Chondrocyte (in vitro differentiated cells): ENCODE measurements at places on chromosomes 1 and 21. TPM values are rescaled to one million over a fixed set of nuclear protein-coding genes. Genes with fewer than 3 reads are reported as not detected.

- peak overlapping the region; percentile 60 for H3K4me3 ChIP-seq
- peaks cover 44% of the 10 kb centered on the region for H3K4me1 ChIP-seq
- H3K36me3 ChIP-seq, result no peaks in the 10 kb centered on the region
- H3K27me3 ChIP-seq, result no peaks in the 10 kb centered on the region
These were observed 100.0 kb upstream of the HNRNPU start for GRCh38 chr1:244964112-244964971.

GRCh38 chr1:173553312-173553711 lies 49.6 kb downstream of the SLC9C2 start:
- DNase-seq, result no peak
- no peaks in the 10 kb centered on the region for H3K4me1 ChIP-seq
- H3K27me3 ChIP-seq, result peaks cover 3% of the 10 kb centered on the region
- H3K4me3 ChIP-seq, result no peak overlapping the region

DNA sequence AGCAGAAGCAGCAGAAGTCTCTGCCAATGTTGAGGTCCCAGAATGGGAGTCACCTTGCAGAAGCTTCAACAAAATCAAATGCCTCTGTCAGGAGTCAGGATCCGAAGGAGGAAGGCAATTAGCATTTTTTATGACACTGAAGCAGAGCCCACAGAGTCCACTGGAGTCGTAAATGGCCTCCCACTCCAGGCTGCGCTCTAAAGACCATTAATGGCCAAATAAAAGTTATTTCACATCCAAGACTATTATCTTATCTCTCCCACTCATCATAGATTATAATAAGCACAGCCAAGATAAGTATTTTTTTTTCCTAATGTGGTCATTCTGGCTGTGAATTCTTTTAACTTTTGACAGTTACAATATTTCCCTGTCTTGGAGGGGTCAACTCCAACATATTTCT lies 191.1 kb upstream of the C8B start:
- DNase-seq, result no peak
- no peak overlapping the region for H3K4me3 ChIP-seq

Gene HES3
- not detected in 3 replicates for total RNA-seq

DNA sequence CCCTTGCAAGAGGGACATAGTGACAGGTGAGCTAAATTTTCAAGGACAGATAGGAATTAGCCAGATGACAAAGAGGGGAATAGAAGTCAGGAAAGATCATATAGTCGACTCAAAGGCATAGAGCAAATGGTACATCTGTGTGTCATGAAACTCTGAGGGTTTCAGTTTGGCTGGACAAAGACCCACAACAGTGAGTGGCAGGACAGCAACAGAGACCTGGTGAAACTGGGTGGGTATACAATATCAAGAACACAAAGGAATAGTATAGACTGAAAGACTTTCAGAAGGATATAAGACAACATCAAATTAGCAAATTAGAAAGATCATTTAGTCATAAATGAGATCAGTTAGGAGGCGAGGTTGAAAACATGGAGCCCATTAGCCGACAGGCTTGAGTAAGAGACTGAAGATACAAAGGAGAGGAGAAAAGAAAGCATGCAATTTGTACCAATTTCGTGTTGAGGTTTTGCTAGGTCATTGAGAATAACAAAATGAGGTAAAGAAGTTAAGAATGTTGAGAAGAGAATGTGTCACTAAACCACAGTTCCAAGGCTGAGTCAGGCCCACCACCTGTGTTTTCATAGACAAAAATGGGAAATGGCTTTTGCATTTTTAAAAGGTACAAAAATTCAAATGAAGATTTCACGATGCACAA lies 213.8 kb downstream of the HHIPL2 start:
- peaks cover 4% of the 10 kb centered on the region for H3K27me3 ChIP-seq
- no peak overlapping the region for H3K27ac ChIP-seq
- peaks cover 6% of the 10 kb centered on the region for H3K4me1 ChIP-seq
- no peaks in the 10 kb centered on the region for H3K36me3 ChIP-seq

DNA sequence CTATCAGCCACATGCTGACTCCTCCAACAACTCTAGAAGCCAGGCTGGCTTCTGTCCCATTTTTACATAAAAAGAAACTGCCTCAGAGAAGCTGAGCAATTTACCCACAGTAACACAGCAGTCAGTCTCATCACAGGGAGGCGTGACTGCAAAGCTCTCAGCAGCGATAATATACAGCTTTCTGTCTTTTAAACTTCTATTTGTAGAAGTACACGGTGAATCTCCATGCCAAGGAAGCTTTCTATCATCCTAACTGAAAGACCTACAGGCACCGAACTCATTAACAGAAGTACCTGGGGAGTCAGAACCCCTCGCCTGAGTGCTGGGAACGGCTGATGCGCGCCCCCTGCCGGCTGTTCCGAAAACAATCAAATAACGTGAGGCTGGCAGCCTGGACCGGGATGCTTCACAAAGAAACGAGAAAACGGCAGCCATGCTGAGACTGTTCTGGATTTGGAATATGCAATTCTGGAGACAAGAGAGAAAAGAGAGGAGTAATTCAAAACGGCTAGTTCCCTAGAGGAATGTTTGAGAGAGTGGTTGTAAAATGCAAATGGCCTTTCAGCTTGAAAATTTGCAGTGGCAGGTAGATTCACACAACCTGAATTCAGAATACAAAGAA lies 43.5 kb upstream of the RAB4A start:
- no peaks in the 10 kb centered on the region for H3K36me3 ChIP-seq
- DNase-seq, result no peak
- no peak overlapping the region for H3K27ac ChIP-seq
- H3K4me1 ChIP-seq, result peaks cover 33% of the 10 kb centered on the region
- H3K27me3 ChIP-seq, result peaks cover 30% of the 10 kb centered on the region
- no peak overlapping the region for H3K4me3 ChIP-seq

Gene ARHGAP30
- not detected in 3 replicates for total RNA-seq

Gene UTS2
- not detected in 3 replicates for total RNA-seq

DNA sequence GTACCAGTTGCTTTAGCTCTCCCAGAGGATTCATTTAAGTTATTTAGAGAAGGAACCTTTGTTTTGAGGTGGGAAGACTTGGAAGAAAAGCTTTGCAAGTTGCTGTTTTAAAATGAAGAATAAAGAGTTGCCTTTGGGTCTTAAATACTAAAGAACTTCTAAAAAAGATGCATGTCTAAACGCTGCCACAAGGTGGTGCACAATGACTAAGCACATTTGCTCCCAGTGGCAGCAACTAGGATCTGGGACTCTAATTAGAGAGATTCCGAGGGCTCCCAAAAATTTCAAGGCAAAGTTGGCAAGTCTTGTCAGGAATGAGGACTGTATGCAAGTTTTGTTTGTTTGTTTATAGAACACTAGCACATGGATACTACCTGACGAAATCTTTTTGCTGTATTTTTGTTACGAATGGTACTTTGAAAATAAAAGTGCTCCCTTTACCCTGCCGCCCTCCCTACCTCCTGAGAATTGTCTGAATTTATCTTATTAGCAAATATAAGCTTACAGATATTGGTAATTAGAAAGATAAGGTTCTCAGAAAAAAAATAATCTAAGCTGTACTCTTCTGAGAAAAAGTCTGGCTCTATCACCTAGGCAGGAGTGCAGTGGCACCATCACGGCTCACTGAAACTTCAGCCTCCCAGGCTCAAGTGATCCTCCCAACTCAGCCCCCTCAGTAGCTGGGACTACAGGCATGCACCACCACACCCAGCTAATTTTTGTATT lies 121.8 kb downstream of the HFM1 start:
- no peak overlapping the region for H3K27ac ChIP-seq
- no peaks in the 10 kb centered on the region for H3K36me3 ChIP-seq
- no peak for DNase-seq
- peaks cover 5% of the 10 kb centered on the region for H3K4me1 ChIP-seq
- no peak overlapping the region for H3K4me3 ChIP-seq

Gene SSR2
- 233 to 257 TPM (median 238 TPM) in 3 replicates for total RNA-seq

GRCh38 chr21:44539991-44540666 lies at the start of gene KRTAP10-1:
KRTAP10-1 (minus strand) TSS chr21:44540195; CDS start chr21:44540150, 45 bp downstream.
- H3K36me3 ChIP-seq, result no peaks in the 10 kb centered on the region
- no peak within 1 kb of the TSS for H3K4me3 ChIP-seq
- H3K4me1 ChIP-seq, result no peaks in the 10 kb centered on the region
- H3K27me3 ChIP-seq, result peaks cover 8% of the 10 kb centered on the region
- DNase-seq, result no peak
- H3K27ac ChIP-seq, result no peak within 1 kb of the TSS

Gene OR14K1
- total RNA-seq, result not detected in 3 replicates

DNA sequence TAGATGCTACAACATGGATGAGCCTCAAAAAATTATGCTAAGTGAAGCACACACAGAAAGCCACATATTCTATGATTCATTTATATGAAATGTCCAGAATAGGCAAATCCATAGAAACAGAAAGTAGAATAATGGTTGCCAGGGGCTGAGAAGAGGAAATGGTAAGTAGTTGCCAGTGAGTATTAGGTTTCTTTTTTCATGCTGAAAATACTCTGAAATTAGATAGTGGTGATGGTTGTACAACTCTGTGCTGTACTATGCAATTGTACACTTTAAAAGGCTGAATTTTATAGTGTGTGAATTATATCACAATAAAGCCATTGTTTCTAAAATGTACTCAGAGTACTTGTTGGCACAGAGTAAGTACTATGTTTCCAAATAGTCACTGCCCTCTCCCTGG lies 15.5 kb upstream of the GFI1 start:
- H3K36me3 ChIP-seq, result peaks cover 2% of the 10 kb centered on the region
- H3K4me3 ChIP-seq, result no peak overlapping the region
- H3K27ac ChIP-seq, result peak overlapping the region; percentile 38
- DNase-seq, result no peak
- H3K4me1 ChIP-seq, result peaks cover 16% of the 10 kb centered on the region

- no peak overlapping the region for H3K4me3 ChIP-seq
- no peaks in the 10 kb centered on the region for H3K36me3 ChIP-seq
- H3K27me3 ChIP-seq, result no peaks in the 10 kb centered on the region
- peaks cover 8% of the 10 kb centered on the region for H3K4me1 ChIP-seq
These were observed 38.8 kb downstream of the PGBD5 start for GRCh38 chr1:230387296-230387695.

Gene HENMT1
- 9.6 to 10.8 TPM (median 10.1 TPM) in 3 replicates for total RNA-seq

DNA sequence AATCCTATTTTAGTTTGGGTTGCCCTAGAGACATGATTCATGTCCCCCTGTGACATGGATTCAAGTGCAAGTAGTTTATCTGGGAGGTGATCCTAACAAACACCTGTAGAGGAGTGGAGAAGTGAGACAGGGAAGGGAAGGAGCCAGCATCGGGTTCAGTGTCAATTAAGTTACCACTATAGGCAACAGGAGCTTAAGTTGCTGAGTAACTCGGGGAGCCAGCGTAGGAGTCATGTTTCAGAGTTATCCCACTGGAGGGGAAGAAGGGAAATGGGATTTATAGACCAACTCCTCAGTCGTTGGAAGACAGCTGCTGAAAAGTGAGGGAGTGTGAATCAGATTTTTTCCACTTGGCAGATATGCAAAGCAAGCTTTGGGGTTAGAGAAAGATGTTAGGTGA lies 54.9 kb downstream of the SLC30A7 start:
- peaks cover 26% of the 10 kb centered on the region for H3K4me1 ChIP-seq
- H3K36me3 ChIP-seq, result peaks cover 25% of the 10 kb centered on the region
- H3K4me3 ChIP-seq, result no peak overlapping the region
- H3K27me3 ChIP-seq, result no peaks in the 10 kb centered on the region
- no peak for DNase-seq
- peak overlapping the region; percentile 68 for H3K27ac ChIP-seq

Gene NBPF4
- not detected in 3 replicates for total RNA-seq

Gene IPO9
- total RNA-seq, result 47.1 to 69.5 TPM (median 48.2 TPM) in 3 replicates

GRCh38 chr1:1548591-1548990 lies 8.2 kb upstream of the TMEM240 start:
- no peak overlapping the region for H3K27ac ChIP-seq
- H3K4me1 ChIP-seq, result peaks cover 15% of the 10 kb centered on the region
- H3K4me3 ChIP-seq, result no peak overlapping the region
- no peak for DNase-seq
- no peaks in the 10 kb centered on the region for H3K27me3 ChIP-seq
- H3K36me3 ChIP-seq, result no peaks in the 10 kb centered on the region

DNA sequence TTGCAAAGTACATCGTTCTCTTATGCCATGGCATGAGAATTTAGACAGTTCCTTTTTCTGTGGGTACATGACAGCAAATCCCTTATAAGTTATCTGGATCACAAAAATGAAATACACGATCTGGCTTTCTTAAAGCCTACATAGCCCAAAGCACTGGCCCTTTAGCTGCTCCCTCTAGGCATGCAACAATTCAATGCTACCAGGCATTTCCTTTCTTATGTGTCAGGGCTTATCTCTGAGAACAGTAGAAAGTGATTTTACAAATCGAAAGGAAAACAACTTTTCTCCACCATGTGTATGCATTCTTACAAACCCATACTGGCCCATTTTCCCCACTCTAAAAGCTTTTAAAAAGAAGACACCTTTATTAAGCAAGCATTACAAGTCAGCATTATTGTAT lies 139.7 kb downstream of the GRIK1 start:
- no peaks in the 10 kb centered on the region for H3K4me1 ChIP-seq

- H3K4me1 ChIP-seq, result peaks cover 13% of the 10 kb centered on the region
- peak overlapping the region; percentile 89 for H3K4me3 ChIP-seq
- peaks cover 2% of the 10 kb centered on the region for H3K27me3 ChIP-seq
- no peaks in the 10 kb centered on the region for H3K36me3 ChIP-seq
These were observed 478 bp downstream of the MAD2L2 start for GRCh38 chr1:11680270-11681070.

Gene HTR6
- total RNA-seq, result not detected in 3 replicates

Gene SPATA6
- 3.1 to 7.3 TPM (median 3.8 TPM) in 3 replicates for total RNA-seq

GRCh38 chr1:165162671-165163241 lies 193.8 kb downstream of the LMX1A start:
- no peaks in the 10 kb centered on the region for H3K36me3 ChIP-seq
- DNase-seq, result no peak
- H3K27me3 ChIP-seq, result peaks cover 6% of the 10 kb centered on the region
- H3K4me3 ChIP-seq, result no peak overlapping the region

DNA sequence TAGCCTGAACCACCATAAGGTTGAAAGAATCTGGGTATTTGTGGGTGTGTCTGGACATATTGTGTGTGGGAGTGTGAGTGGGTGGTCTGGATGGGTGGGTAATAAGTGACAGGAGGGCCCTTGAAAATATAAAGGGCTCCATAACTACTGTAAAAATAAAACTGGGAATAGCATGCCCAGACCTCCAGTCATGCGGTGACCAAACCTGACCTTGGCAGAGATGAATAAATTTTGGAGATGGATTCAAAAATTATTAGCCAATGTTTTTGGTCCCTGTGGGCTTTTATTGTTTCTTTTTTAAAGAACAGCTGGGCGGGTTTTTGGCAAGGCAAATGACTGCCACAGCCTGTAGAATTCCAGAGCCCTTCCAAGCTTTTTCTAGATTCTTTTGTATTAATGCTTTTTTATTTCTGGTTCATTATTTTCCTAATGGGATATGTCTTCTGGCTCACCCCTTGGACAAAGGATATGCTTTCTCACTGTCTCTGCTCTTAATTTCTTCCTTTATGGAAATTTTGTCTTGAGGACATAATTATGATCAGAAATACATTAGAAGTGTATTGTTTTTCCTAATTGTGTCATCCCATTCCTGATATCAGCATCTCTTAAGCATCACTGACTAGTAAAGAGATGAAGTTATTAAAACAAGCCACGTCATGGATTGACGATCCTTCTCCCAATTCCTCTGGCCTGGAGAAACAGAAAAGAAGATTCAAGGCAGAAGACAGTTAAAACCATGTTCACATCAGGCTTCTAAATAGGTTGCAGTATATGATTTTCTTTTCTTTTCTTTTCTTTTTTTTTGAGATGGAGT lies 69.5 kb downstream of the NTMT2 start:
- no peak for DNase-seq
- no peak overlapping the region for H3K27ac ChIP-seq
- H3K4me3 ChIP-seq, result no peak overlapping the region
- peaks cover 28% of the 10 kb centered on the region for H3K4me1 ChIP-seq

Gene ADCY10
- 0.07 to 0.51 TPM (median 0.10 TPM) in 3 replicates for total RNA-seq

- no peaks in the 10 kb centered on the region for H3K27me3 ChIP-seq
- H3K4me3 ChIP-seq, result no peak overlapping the region
- no peak overlapping the region for H3K27ac ChIP-seq
- no peak for DNase-seq
- H3K36me3 ChIP-seq, result peaks cover 37% of the 10 kb centered on the region
- H3K4me1 ChIP-seq, result no peaks in the 10 kb centered on the region
These were observed 143.3 kb downstream of the RPS6KC1 start for GRCh38 chr1:213194383-213194782.

Gene ATAD3C
- total RNA-seq, result 0.75 to 1.4 TPM (median 1.3 TPM) in 3 replicates
